Esophagus muscularis mucosa (tissue), 4 donors: ENCODE measurements at places on chromosomes 12 and 14. TPM values are rescaled to one million over a fixed set of nuclear protein-coding genes. Genes with fewer than 3 reads are reported as not detected.

DNA sequence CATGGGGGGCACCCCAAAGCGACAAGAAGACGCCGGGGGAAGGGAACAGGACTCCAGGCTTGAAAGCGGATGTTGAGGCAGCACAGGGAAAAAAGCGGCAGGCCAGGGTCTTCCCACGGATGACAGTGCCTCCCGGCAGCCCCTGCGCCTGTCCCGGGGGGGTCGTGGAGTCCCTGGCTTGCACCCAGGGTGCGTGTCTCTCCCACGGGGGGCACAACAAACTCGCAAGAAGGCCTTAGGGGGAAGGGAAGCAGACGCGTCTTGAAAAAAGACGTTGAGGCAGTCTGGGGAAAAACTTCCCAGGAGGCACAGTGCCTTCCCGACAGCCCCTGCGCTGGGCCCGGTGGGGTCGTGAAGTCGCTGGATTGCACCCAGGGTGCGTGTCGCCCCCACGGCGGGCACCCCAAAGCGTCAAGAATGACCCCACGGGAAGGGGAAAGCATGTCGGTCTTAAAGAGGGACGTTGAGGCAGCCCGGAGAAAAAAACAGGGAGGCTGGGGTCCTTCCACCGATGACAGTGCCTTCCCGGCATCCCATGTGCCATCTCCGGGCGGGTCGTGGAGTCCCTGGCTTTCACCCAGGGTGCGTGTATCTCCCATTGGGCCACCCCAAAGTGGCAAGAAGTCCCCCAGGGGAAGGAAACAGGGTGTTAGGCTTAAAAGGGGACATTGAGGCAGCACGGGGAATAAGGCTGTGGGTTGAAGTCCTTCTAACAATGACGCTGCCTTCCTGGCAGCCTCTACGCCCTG is 159.9 kb upstream of the ALG10B start:
- no peak overlapping the region for H3K27ac ChIP-seq
- H3K4me3 ChIP-seq = no peak overlapping the region
- peak; percentile 87 for DNase-seq
- no peaks in the 10 kb centered on the region for H3K36me3 ChIP-seq
- no peaks in the 10 kb centered on the region for H3K4me1 ChIP-seq

- H3K27me3 ChIP-seq = no peaks in the 10 kb centered on the region
- peaks cover 91% of the 10 kb centered on the region for H3K4me1 ChIP-seq
- H3K4me3 ChIP-seq = no peak overlapping the region
- H3K27ac ChIP-seq = peak overlapping the region; percentile 78
- DNase-seq = no peak
Measured at GRCh38 chr14:74570696-74571095, 41.3 kb downstream of the LTBP2 start.

The FGF6 gene
- not detected for total RNA-seq

The KRT2 gene
- not detected for total RNA-seq

DNA sequence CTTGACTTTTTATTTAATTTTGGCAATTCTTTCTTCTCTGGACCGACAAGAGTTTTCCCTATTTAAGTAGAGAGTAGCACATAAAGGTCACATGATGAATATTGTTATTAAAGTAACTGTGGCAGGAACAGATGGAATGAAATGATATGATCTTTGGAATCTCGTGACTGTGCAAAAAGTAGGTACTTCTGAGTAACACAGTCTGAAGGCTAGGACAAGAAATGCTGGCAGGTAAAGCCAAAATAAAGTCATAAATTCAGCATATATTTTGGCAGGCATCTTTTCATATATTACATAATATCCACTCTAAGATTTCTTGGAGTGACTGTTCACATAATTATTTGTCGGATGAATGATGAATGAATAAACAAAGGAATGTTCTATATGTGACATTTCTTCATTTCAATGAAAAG is 121.4 kb downstream of the EFCAB11 start:
- H3K27me3 ChIP-seq = no peaks in the 10 kb centered on the region
- H3K4me1 ChIP-seq = peaks cover 9% of the 10 kb centered on the region
- DNase-seq = no peak
- H3K27ac ChIP-seq = no peak overlapping the region
- H3K36me3 ChIP-seq = no peaks in the 10 kb centered on the region

DNA sequence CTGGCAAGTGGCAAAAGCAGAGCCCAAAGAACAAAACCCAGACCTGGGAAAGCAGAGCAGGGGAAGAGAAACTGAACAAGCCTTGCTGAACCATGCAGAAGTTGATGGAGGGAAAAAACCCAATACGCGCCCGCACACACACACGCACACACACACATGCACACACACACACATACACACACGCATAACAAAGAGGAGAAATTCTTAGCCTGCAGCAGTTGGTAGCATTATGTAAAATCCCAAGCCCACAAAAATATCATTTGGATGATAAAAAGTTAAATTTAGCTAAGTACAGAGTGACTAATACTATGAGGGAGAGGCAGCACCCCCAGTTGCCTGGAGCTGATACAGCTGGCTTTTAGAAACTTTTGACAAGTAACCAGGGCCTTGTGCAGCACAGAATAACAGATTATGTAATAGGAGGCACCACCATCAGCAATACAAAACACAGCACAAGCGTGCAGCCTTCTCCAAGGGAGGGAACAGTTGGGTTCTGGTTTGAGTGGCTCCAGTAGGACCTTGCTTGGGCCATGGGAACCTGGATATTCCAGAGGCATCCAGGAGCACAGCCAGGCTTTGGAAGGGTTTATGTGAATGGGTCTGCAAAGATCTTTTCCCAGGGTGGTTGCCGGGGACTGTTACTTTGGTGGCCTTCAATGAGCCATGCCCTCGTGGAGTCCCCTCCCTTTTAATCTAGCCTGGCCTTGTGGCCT is 35.3 kb downstream of the PITPNM2 start:
- no peak for DNase-seq
- H3K27me3 ChIP-seq = no peaks in the 10 kb centered on the region
- H3K27ac ChIP-seq = peak overlapping the region; percentile 80
- peaks cover 80% of the 10 kb centered on the region for H3K4me1 ChIP-seq

DNA sequence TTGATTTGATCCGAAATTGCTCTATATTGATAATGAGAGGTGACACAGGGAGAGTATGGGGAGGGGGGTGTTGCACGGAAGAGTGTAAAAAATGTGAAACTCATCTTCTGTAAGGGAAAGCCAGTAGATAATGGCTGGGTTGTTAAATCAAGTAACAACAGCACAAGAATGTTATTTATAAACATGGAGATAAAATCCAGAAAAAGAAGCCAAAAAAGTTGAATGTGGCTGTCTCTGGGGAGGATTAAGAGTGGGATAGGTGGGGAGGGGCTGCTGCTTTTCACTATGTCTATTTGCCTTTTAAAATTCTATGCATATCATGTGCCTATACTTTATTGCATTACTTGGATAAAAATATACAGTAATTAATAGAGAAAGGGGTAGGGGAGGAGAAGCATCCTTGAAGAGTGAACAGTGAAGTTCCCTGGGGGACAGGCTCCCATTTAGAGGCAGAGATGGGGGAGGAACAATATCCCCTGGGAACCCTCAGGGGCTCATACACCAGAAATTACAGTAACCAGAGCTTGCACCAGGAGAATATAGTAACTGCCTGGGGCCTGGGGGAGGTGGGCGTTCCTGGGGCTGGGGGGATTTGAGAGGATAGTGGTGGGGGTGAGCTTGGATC is 39.2 kb upstream of the ANKRD9 start:
- no peak for DNase-seq
- H3K27me3 ChIP-seq = peaks cover 48% of the 10 kb centered on the region
- peaks cover 20% of the 10 kb centered on the region for H3K4me1 ChIP-seq

- no peaks in the 10 kb centered on the region for H3K4me1 ChIP-seq
- no peak for DNase-seq
- H3K27ac ChIP-seq = no peak overlapping the region
- no peaks in the 10 kb centered on the region for H3K27me3 ChIP-seq
- no peak overlapping the region for H3K4me3 ChIP-seq
Measured at GRCh38 chr12:58608711-58609110, 311.6 kb downstream of the LRIG3 start.

DNA sequence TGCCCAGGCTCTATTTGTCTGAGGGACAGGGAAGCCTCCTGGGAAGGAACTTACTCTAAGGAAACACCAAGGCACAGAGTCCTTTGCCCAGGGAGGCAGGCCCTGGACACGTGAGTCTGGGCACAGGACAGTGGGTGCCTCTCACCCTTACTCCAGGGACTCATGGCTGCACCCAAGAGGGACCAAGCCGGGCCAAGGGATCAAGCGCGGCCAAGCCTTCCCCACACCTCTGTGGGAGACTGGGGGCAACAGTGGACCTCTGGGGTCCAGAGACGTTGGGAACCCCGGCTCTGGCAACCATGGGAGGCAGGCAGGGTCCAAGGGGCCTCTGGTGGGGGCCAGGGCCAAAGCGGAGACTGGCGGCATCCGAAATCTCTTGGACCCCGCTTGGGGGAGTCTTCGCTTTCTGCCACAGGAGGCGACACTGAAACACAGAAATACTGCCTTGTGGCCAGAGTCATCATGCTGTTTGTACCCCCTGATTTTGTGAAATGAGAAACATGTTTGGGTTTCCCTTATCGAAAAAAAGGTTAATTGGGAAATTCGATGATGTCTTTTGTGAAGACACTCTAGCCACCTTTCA is 51.7 kb upstream of the BCL11B start:
- no peak overlapping the region for H3K4me3 ChIP-seq
- H3K27me3 ChIP-seq = peaks cover 75% of the 10 kb centered on the region
- peaks cover 7% of the 10 kb centered on the region for H3K4me1 ChIP-seq
- H3K36me3 ChIP-seq = no peaks in the 10 kb centered on the region
- peak; percentile 50 for DNase-seq
- no peak overlapping the region for H3K27ac ChIP-seq
